ENCODE measurements at places on chromosomes 1 and 21.

- no peak for DNase-seq
These were observed 14.3 kb downstream of the KCNC4 start for GRCh38 chr1:110224240-110224995.

GRCh38 chr1:178916448-178917174 is 45.7 kb upstream of the ANGPTL1 start:
- DNase-seq, result no peak

DNA sequence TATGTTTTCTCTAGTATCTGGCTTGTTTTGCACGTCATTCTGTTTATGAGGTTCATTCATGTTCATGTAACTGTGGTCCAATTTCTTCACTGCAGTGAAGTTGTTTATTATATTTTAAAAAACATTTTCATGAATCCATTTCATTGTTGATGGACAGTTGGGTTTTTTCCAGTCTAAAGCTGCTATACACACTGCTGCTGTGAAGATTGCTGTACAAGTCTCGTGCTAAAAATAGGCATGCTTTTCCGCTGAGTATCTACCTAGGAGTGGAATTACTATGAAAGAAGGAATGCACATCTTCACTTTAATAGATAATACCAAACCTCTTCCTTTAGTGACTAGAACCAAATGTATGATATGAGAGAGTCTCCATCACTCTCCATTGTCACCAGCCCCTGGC is 49.0 kb upstream of the ETS2 start:
- no peak for DNase-seq

DNA sequence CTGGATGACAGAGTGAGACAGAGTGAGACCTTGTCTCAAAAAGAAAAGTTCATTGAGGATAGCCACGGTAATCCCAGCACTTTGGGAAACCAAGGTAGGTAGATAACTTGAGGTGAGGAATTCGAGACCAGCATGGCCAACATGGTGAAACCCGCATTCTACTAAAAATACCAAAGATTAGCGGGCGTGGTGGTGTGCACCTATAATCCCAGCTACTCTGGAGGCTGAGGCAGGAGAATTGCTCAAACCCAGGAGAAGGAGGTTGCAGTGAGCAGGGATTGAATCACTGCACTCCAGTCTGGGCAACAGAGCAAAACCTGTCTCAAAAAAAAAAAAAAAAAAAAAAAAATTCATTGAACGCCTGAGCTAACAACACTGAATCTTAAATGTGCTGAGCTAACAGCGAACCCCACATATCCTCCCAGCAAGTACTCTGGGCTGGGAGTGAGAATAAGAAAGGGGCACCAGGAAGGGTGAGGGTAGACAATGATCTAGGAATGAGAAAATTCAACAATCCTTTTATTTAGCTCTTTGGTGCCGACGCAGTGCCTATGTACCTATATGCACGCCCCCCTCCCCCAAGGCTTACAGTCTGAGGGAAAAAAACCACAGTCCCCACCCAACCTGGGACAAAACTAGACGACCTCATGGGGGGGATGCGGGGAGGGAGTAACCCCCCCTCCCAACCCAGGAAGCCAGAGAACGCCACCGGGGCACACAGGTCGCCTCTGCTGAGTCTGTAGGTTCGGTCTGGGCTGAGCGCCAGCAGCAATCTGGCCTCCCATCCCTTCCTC is 1.4 kb upstream of the CACNA1S start:
- DNase-seq, result no peak

DNA sequence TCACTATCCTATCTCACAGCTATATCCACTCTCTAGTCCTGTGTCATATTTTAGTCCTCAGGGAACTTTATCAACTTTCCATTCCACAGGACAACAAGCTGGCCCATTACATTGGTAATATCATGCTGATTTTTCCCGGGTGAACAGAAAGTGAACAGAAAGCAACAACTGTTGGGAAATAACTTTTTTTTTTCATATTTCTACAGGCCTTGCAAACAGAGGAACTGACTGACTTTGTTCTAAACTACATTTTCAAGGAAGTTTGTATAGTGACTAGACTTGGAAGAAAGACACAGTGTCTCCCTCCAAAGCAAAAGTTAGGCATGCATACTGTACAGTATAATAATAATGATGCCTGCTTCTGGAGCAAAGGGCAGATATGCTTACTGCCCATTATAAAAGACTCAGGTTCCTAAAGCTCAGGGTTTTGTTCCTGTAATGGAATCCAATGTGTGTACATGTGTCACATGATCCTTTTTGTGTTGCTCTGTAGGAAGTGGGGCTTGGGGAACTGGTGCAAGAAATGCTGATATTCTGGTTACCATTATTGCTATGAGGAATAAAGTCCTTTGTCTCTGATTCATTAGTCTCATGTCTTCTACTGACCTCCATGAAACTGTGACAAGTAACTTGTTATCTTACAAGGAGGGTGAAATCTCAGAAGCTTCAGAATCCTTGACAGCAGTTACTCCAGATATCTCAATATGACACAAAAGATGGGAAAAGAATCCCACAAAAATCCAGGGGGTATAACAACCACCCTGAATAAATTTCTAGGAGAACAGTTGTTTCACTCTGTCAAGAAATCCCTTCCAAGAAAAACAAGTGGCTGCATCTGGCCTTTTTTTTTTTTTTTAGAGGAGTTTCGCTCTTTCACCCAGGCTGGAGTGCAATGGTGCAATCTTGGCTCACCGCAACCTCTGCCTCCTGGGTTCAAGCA is 17.7 kb upstream of the NTPCR start:
- no peak for DNase-seq

GRCh38 chr1:235834620-235835019 is 32.1 kb downstream of the LYST start:
- DNase-seq, result no peak

GRCh38 chr1:244050835-244051444 is at the start of gene ZBTB18:
TSS of gene ZBTB18 (plus strand) at chr1:244051283. CDS start at chr1:244051432, 149 bp downstream.
- peak; percentile 42 for DNase-seq

- no peak for DNase-seq
These were observed 85.8 kb downstream of the NIBAN1 start for GRCh38 chr1:184888505-184888904.

GRCh38 chr1:58576325-58576726 is 726 bp downstream of the TACSTD2 start:
- no peak for DNase-seq

- no peak for DNase-seq
These were observed 1.4 kb downstream of the B4GALT3 start for GRCh38 chr1:161175771-161176453.
